NCI-H524 treated with DMSO at 0.1 percent for 48 hours (cell line): ENCODE measurements at places on chromosomes 2 and 18.

- DNase-seq, result no peak
These were observed 5.4 kb upstream of the ITGB6 start for GRCh38 chr2:160205505-160205904.

DNA sequence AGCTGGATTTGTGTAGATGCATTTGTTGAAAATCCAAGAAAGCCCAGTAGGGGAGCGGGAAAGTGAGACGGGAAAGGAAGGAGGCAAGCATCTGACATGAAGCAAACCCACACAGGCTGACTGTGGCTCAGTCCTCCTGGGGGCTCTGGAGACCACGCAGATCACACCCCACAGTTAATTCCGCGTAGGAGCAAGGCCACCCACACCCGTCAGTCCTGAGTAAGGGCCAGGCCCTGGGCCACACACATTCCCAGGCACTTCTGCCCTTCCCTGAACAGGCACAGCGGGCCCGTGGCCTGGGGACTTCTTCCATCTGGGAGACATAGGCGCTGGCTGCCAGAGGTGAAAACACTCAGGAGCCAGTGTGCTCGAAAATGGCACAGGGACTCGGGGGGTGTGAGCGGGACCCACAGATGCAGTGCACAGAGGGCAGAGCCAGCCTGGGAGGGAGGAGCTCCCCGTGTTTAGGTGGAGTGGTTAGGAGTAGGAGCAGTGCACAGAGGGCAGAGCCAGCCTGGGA, 19.4 kb upstream of the PRLH start:
- DNase-seq, result no peak

GRCh38 chr2:15662026-15662425, 70.4 kb downstream of the DDX1 start:
- no peak for DNase-seq

DNA sequence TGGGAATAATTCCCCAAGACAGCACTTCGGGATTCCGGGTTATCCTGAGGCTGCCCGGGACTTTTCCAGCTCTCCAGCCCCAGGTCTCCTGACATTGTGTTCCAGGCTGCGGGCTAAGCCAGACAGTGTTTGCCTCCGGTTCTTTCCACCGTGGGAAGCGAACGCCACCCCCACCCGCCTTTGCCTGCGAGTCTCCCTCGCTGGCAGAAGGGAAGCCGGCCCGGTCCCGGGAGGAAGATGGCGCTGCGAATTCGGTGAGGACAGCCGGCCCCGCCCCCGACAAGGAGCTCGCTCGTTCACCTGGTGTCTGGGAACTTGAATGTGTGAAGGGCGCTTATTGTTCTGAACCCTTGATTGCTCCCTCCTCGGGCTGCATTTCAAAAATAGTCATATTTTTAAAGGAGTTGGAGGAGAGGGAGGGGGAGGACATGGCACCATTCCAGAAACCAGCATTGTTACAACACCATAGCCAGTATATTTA, 2.9 kb downstream of the LRATD1 start:
- DNase-seq, result peak; percentile 65

DNA sequence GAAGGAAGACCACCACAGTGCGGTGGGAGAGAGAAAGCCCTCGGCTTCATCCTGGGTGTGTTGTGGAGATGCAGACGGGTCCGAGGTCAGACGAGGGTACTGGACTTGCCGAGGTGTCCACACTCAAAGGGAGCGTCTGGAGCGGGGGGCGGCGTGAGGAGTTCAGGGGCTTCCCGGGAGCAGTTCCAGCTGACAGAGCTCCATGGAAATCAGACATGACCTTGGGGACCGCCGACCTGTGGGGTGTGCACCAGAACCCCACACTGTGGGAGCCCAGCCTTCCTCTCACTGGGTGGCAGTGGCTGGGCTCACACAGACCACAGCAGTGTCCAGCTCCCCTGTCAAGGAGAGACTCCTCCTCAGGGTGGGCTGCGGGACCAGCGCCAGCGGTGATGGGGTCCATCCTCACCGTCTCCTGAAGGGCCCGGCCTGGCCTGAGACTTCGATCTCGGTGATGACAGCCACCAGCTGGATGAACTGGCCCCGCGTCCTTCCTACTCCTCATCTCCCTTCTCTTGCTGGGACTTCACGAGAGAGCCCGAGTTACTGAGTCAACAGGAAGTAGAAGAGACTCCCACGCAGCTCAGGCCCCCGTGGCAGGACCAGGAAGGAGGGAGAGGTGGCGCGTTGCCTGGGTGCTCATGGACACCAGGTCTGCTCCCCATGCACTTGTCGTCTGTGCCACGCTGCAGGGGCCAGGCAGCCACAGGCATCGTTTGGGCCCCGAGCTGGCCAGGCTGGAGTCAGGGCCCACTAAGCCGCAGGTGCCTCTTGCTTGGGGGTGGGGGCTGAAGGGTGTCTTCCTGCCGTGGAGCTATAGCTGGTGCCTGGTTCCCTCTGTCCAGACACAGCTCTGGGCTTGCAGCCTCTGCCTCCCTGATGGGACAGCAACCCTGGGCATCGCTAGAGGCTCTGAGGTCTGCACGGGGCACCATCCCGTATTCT, 101.9 kb upstream of the CTDP1 start:
- DNase-seq, result no peak

DNA sequence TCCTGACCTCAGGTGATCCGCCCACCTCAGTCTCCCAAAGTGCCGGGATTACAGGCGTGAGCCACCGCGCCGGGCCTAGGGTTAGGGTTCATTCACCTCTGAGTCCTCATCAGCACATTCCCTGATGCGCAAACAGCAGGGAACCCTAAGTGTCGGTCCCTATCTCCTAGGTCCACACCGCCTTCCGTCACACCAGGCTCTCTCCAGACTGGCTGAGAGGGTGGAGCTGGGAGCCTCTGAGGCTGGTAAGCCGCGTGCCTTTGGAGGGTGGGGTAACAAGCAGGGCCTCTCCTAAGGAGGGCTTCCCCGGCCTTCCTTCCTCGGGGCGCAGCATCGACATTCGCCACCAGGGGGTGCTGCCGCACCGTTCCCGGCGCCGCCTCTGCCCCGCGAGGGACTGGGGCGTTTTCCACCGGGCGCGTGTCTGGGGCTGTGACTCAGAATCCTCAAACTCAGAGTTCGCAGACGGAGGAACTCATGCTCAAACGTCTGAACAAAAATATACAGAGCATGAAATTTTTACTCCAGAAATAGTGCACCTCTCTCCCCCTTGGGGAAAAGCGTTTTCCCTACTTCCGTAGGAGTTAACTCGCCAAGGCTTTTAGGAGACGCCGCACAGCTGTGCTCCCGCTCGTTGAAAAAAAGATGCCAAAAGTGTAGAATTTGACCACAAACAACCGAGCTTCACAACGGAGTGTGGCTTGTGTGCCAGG, 63.9 kb upstream of the ASAP2 start:
- DNase-seq, result peak; percentile 9

GRCh38 chr2:70691497-70692140, 76.4 kb downstream of the ADD2 start:
- no peak for DNase-seq

DNA sequence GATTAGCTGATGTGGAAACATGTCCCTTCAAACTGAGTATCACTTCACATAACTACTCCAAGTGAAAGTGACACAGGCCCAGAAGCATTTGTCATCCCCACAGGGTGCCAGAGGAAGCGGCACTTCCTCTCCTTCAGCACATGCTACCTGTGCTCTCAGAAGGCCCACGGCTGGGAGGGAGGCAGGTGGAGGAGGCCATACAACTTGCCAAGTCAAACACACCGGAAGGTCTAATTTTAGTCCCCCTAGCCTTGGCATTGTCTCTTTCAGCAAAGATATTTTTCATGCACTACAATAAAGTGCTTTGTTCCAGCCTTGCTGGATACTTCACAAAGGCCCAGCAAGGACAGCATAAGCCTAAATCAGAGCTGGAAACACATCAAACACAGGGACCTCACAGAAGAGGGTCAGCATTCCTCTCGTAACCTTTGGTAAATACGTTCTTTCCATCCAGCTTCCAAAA, 38.0 kb downstream of the VSNL1 start:
- DNase-seq, result no peak

DNA sequence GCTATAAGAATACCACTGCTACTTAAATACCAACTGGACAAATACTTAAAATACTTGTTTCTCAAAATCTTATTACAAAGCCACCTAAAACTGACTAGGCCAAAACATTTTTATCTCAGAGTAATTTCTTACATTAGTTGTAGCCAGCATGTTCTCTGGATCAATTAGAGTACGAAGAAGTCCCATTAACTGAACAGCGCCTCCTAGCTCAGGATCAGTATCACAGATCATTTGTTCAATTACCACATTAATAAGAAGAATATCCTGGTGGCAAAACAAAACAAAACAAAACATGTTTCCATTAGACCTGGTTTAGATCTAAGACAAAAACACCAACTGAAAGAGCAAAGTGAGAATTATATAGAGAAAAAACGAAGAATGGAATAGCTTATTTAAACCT, 36.0 kb downstream of the PPP4R3B start:
- DNase-seq, result no peak

- DNase-seq, result no peak
These were observed 1.1 kb upstream of the SPAST start for GRCh38 chr2:32061973-32062861.

DNA sequence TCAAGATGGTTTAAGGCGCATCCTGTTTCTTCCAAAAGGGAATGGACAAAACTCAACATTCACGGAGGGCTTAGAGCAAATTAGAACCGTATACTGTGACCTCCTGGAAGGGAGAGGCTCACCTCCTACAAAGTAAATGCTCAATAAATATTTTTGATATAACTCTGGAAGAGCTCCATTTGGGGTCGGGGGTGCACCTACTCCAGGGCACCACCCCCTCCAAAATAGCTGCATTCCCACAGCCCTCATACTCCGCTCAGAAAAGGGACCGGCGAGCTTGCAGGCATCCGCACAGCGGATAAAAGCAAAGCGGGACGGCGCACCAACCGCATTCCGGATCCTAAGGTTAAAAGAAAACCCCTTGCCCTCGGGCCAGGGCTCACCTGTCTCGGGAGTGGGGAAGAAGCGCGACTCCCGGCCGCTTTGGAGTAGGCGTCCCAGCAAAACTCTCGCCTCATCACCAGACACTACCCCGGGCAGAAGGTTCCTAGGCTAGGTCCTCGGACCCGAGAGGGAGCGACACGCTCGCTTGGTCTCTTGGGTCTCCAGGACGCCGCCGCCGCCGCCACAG, 378 bp downstream of the WDPCP start:
- no peak for DNase-seq

- no peak for DNase-seq
These were observed 27.3 kb upstream of the GPR17 start for GRCh38 chr2:127618551-127619202.

DNA sequence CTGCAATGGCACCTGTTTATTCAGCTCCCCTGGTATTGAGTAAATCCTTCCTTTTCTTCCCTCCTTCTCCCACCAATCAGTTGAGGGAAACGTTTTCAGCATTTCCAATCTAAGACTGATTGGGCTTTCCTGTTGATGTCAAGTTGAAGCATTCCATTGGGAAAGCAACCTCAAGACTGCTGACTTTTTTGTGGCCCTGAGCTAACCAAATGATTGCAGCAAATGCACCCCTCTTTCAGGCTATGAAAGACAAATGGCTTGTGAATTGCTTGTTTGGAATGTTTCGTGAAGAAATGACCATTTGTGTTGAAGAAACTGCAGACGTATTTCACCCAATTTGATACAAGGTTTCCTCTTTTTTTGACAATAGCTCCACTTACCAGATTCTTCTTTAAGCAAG, 303.5 kb downstream of the EPHA4 start:
- DNase-seq, result no peak

- DNase-seq, result no peak
These were observed 56.1 kb downstream of the LTBP1 start for GRCh38 chr2:33002863-33003262.

DNA sequence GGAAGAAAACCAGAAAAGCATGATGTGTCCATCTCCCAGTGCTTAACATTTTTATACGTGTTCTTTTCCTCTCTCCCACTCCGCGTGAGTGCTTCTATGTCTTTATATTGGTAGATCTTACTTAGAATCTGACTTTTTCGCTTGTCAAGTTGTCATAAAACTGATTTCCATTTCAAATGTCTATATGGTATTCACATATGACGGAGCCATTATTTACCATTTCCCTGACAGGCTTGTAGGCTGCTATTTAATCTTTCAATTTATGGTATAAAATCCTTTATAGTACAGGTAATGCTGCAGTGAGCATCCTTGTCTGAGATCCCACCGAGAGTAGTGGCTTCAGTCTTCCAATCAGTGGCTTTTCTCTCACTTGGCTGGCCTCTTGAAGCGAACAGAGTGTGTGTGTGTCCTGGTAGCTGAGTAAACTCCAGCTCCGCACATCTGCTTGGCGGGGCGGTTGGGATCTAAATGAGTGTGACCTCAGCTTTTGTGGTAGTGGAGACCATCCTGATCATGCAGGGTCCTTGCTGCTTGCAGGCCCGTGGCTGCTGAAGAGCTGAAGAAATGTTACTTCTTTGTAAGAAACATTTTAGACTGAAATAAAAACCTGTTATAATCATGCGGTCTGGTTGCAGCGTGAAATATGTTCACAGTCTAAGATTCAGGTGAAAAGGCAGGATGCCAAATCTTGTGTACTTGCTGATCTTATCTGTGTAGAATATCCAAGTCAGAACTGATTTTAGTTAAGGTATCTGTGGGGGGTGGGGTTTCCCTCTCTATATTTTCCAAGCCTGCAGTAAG, 40.2 kb downstream of the INPP4A start:
- no peak for DNase-seq

- no peak for DNase-seq
These were observed 4.7 kb downstream of the FMNL2 start for GRCh38 chr2:152339556-152340286.

DNA sequence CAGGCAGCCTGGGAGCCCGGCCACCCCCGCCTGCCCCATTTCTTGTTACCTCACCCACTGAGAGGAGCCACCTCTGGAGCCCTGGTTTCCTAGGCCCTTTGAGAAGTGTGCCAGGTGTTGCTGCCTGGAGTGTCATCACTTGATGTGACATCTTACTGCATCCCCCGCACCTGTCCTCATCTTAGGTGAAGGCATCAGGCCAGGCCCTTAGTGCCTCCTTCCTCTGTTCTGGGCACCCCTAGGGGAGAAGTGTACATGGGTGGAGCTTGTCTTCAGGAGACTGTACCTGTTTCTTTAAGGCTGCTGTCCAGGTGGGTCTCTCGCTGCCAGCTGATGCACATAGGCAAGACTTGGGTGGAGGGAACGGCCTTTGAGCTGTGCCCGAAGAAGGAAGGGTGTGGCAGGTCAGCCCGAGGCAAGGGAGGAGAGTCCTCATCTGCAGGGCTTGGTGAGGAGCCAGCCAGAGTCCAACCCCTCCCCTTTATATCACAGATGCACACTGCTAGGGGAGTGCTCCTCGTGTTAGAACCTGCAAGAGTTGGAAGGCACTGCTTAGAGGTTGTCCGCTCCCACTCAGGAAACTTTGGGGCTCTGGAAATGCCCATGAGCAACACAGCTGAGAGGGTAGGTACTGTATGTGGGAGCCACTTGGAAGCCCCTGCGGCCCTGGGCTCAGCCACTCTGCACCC, 45.9 kb downstream of the NCK2 start:
- DNase-seq, result no peak

GRCh38 chr18:1544016-1544415, 639.3 kb downstream of the ADCYAP1 start:
- no peak for DNase-seq

- no peak for DNase-seq
These were observed 950.1 kb downstream of the TRIB2 start for GRCh38 chr2:13666582-13667414.

- no peak for DNase-seq
These were observed 3.6 kb downstream of the TTR start for GRCh38 chr18:31595121-31595771.

GRCh38 chr2:36960005-36960675, 6.2 kb downstream of the STRN start:
- DNase-seq, result no peak
